Memory B cell (primary cell): ENCODE measurements at places on chromosomes 16 and 17.

DNA sequence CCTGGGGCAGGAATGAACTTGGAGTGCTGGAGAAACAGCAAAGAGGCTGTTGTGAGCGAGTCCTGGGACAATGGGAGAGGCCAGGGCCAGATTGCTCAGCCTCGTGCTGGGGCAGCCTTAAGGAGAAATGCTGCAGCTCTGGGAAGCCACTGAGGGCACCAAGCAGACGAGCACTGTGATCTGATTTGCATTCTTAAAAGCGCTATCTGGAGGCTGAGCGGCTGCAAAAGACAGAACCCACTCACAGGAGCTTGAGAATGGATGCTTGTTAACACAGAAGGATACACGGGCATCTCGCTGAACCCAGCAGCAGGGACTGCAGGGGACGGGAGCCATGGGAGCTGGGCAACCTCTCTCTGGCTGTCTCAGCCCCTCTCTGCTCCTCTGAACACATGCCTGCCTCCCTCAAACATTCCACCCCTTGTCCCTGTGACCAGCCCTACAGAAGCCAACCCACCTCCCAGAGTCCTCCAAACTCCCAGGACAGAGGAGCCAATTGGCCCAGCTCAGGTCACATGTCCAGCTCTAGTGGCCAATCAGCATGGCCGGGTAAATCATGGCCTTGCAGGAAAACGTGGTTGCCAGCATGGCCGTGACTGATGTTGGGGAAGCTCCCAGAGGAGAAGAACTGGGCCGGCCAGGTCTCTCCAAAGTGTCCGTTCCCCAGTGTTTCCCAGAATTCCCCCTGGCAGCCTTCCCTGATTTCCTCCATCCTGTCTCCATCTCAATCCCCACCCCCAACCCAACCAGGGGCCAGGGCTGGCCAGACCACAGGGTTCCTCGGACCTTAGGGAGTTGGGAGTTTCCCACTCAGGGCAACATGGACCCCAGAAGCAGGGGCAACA lies 60.3 kb downstream of the GSG1L start:
- DNase-seq, result no peak

DNA sequence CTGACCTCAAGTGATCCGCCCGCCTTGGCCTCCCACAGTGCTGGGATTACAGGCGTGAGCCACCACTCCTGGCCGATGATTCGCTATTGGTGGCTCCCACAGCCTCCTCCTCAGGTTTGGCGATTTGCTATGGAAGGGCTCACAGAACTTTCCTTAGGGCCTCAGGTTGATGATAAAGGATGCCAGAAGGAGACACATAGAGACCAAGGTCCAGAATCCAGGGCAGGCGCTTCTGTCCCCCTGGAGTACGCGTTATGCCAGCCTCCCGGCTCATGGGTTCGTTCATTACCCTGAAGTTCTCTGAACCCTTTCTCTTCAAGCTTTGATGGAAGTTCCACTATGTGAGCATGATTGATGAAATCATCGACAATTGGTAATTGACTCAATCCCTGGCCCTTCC lies 19.9 kb downstream of the LGALS3BP start:
- DNase-seq, result no peak

DNA sequence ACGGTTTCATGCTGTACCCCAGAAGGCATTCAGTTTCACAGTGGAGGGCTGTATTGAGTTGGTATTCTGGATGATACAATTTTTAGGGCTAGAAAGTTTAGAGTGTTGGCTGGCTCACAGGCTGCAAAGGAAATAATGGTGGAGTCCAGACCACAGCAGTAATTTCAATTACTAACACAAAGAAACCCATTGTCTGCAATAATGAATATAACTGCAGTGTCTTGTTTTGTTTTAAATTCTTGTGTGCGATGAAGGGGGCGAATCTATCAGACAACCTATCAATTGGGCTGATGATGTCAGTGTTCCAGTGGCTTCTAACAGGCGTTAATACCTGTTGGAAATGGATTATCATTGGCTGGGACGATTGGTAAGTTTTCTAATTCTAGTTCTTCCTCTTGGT lies 1.5 kb downstream of the SP2 start:
- DNase-seq, result no peak

- DNase-seq, result no peak
Observed at GRCh38 chr16:64440005-64440404, 681.9 kb downstream of the CDH11 start.

- DNase-seq, result no peak
Observed at GRCh38 chr16:86198206-86199118, 299.5 kb downstream of the IRF8 start.

- DNase-seq, result no peak
Observed at GRCh38 chr17:71792966-71793365, 327.9 kb upstream of the SOX9 start.

- no peak for DNase-seq
Observed at GRCh38 chr17:17963694-17964436, 8.3 kb downstream of the TOM1L2 start.

DNA sequence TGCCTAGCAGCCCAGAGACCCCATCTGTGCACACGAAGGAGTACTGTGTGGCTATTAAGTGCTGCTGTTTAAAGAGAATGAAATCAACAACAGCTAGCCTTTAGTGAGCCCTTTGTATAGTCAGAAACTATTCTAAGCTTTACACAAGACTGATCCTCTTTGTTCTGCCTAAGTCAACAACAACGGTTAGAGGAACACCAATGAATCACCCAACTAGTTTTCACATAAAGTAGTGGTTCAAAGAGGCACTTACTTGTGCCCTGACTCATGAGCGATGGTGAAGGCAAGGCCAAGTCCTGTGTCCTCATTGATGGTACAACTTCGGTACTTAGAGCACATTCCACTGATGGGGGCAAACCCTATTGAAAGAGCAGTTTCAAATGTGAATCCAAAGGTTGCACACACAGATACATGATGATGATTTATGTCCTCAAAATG lies 75.8 kb downstream of the ADAMTS18 start:
- DNase-seq, result no peak

DNA sequence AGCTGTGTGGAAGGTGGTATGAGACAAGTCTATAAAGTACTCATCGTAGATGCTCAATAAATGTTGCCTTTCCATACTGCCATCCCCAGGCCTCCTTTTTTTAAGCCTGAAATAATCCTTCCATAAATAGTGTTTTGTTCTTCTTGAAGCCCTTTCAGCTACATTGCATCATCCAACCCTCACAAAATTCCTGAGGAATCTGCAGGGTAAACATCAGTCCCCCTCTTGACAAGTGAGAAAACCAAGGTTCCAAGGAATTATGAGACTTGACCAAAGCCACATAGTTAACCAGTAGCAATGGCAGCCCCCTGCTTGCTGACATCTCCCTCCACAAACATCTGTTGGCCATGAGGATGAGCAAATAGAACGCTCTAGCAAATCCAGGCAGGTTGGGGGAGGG lies 89.7 kb upstream of the CCL1 start:
- no peak for DNase-seq

GRCh38 chr16:73317321-73317857 lies 269.5 kb upstream of the ZFHX3 start:
- DNase-seq, result no peak

GRCh38 chr17:62692721-62693431 lies 65.4 kb downstream of the MRC2 start:
- DNase-seq, result no peak

GRCh38 chr17:10077561-10078299 lies 120.7 kb downstream of the GAS7 start:
- DNase-seq, result no peak

DNA sequence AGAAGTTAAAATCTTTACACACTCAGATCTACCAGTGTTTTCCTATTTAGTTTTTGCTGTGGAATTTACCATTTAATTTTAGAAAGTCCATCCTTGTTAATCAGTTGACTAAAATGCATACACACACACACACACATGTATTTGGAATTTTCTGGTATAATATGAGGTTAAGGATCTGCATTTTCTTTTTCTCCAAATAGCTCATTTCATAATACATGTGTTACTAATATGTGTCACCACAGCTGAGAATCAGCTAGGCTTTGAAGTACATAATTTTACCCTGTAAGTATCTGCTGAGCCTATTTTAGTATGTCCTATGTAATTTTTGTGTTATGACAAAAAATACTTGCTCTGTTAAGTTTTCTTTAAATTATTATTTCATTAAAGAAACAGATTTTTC lies 143.2 kb downstream of the PHKB start:
- DNase-seq, result no peak

GRCh38 chr17:62778990-62779681 lies 29.0 kb downstream of the MARCHF10 start:
- DNase-seq, result no peak

DNA sequence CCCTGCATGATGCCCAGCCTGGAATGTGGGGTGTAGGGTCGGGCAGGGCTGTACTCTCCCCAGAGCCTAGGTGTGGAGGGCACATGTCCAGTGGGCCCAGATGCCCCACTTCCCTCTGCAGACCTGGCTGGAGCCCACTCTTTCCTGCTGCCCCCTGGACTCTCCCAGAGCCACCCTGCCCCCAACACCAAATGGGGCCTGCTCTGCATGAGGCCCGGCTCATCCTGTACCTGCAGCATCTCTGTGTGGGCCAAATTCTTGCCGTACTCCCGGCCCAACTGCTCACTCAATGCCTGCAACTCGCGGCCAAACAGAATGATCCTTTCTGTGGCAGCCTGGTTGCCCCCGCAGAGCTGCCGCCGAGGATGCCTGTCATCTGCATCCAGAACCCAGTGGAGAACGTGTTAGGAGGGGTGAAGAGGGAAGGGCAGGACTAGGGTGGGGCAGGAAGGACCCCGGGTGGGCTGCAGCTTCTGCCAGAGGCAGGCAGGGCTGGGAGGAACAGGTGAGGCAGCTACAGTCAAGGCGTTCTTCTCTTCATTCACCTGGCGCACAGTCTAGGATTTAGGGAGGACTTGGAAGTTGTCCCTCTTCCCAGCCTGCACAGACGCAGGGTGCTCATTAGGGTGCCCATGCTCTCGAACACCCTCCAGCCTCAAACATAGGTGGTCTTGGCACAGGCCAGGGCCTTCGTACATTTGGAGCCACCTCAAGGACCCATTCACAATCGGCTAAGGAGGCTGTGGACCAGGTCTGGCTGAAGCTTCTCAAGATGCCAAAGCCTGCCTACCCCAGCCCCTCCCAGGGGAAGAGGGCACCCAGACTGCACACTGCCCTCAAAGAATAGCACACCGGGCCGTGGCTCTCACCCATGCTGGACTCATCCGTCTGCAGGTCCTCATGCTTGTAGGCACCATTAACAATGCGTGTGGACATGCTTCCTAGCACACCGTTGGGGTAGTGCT lies 8.7 kb upstream of the GFOD2 start:
- DNase-seq, result no peak

DNA sequence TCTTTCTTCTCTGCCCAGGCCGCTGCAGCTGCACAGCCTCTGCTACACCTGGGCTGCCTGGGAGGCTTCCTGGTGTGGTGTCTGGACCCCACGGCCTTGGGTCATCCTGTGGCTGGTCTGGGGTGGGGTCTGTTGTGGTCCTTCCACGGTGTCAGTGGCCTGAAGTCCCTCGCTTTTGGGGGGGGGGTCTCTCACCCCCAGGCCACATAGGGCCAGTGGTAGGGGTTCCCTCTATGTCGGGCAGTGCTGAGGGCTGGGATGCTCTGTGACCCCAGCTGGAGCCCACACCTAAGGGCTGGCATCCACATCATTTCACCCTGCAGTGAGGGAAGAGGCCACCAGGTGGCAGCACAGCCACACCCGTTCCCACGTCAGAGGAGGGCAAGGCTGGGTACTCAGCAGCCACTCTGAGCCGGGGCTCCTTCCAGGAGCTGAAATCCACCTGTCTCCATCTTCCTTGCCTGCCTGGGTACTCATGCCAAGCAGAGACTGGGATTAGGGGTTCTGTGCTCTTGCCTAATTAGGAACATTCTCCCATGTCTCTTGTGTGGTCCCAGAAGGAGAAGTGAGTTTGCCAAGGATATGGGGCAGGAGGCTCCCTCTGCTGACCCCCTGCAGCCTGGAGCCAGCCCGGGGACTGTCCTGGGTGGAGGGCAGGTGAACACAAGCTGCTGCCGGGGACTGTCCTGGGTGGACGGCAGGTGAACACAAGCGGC lies 13.0 kb downstream of the ENGASE start:
- DNase-seq, result peak; percentile 85

GRCh38 chr17:10768750-10769251 lies 35.1 kb downstream of the TMEM238L start:
- no peak for DNase-seq

DNA sequence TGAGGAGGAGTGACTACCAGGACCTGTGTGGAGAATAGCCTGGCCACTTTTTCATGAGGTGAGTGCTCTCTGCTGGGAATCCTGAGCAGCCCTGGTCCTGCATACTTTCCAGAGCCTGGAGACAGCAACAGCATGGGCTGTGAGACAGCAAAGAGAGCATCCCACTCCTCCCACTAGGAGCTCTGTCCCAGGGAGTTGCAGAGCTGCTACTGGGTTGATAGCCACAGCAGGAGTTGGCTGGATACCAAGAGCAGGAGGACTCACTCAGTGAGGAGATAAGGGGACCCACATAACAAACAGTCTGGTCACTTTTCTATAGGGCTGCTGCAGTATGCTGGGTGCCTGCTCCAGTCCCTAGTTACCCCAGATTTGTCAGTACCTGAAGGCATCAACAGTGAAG lies 439.3 kb upstream of the CDH8 start:
- DNase-seq, result no peak

- no peak for DNase-seq
Observed at GRCh38 chr17:77695386-77695785, 263.1 kb upstream of the TNRC6C start.

GRCh38 chr17:44464037-44464436 lies 39.2 kb downstream of the GPATCH8 start:
- no peak for DNase-seq

GRCh38 chr17:7403043-7403726 lies 712 bp downstream of the TMEM256 start:
- no peak for DNase-seq

- no peak for DNase-seq
Observed at GRCh38 chr16:4714996-4715395, 19.1 kb downstream of the ANKS3 start.

GRCh38 chr17:41534899-41535546 lies 6.9 kb upstream of the KRT19 start:
- DNase-seq, result no peak

GRCh38 chr16:3841729-3842508 lies 38.6 kb downstream of the CREBBP start:
- DNase-seq, result no peak

DNA sequence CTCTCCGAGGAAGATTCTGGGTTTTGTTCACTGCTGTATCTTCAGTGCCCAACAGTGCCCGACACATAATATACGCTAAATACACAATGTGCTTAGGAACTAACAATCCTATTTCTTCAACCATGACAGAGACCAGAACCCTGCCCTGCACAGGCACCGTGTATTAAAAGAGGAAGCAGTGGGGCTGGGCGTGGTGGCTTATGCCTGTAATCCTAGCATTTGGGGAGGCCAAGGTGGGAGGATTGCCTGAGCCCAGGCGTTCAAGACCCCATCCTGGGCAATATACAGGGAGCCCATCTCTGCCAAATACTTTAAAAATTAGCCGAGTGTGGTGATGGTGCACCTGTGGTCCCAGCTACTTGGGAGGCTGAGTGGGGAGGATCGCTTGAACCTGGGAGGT lies 19.3 kb downstream of the ARL2BP start:
- no peak for DNase-seq

DNA sequence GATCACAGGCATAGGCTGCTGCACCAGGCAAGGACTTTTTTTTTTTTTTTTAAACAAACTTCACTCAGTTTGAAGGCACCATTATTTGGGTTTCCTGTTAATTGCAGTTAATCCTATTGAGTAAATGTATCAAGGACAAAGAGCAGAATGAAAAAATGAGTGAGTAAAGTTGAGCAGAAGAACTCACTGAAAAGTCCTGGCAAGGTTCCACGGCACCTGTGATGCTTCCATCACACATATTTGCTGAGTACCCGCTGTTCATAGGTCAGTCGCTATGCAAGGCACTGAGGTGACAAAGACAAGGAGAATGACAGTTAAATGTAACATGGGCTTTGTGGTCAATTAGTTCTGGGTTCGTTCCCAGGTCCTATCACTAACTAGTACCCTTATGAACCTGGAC lies 670.0 kb downstream of the MAF start:
- DNase-seq, result no peak
